ENCODE measurements at places on chromosomes 6 and 20. TPM values are rescaled to one million over a fixed set of nuclear protein-coding genes. Genes with fewer than 3 reads are reported as not detected.

The FIG4 gene
- total RNA-seq: 14.9 TPM

The ESR1 gene
- 0.82 TPM for total RNA-seq

The KCNK5 gene
- total RNA-seq: 69.8 TPM

The BNIP5 gene
- total RNA-seq: 8.1 TPM

The LCA5 gene
- 1.1 TPM for total RNA-seq

The PNLDC1 gene
- total RNA-seq: not detected

The PTCRA gene
- total RNA-seq: not detected

The PRR18 gene
- total RNA-seq: 0.13 TPM

The OPN5 gene
- total RNA-seq: not detected

The HLA-DQB2 gene
- total RNA-seq: not detected

The RBM38 gene
- 29.5 TPM for total RNA-seq

The CALHM5 gene
- total RNA-seq: 0.72 TPM

The GPR63 gene
- total RNA-seq: 1.3 TPM

The KCNQ5 gene
- total RNA-seq: 0.17 TPM

The OR2H1 gene
- total RNA-seq: not detected

The GABRR2 gene
- 0.72 TPM for total RNA-seq

The SLC17A3 gene
- total RNA-seq: not detected

The CEP162 gene
- total RNA-seq: 13.0 TPM

The FGD2 gene
- 18.3 TPM for total RNA-seq

The IL17A gene
- total RNA-seq: not detected

The UBD gene
- 4.2 TPM for total RNA-seq

The BPIFA1 gene
- total RNA-seq: not detected

The POU5F1 gene
- total RNA-seq: 5.8 TPM

The VPS16 gene
- 52.0 TPM for total RNA-seq

The SOX12 gene
- 3.9 TPM for total RNA-seq

The HLA-DOB gene
- not detected for total RNA-seq

The KCNK16 gene
- not detected for total RNA-seq

The EEF1A2 gene
- total RNA-seq: 2.7 TPM

The TP53INP2 gene
- total RNA-seq: 65.9 TPM

The ZSCAN23 gene
- 3.0 TPM for total RNA-seq

The MYB gene
- total RNA-seq: 82.8 TPM

The SRSF12 gene
- total RNA-seq: 0.51 TPM

The ZNF311 gene
- 2.6 TPM for total RNA-seq

The PPIL6 gene
- total RNA-seq: 5.5 TPM

The ZC3H12D gene
- total RNA-seq: 8.9 TPM

The TRIM15 gene
- 37.2 TPM for total RNA-seq

The RPP40 gene
- total RNA-seq: 3.4 TPM

The SLC17A9 gene
- total RNA-seq: 4.8 TPM

The CEP250 gene
- 18.1 TPM for total RNA-seq

The CD40 gene
- 6.0 TPM for total RNA-seq

The LAMA4 gene
- 15.9 TPM for total RNA-seq

The PSORS1C1 gene
- 4.6 TPM for total RNA-seq

The RAET1E gene
- not detected for total RNA-seq

The AGPAT1 gene
- total RNA-seq: 60.1 TPM

The OTOR gene
- total RNA-seq: not detected

The RAET1G gene
- 0.41 TPM for total RNA-seq

The FAM209A gene
- 0.32 TPM for total RNA-seq

The HTR1B gene
- 0.13 TPM for total RNA-seq

All from mucosa of descending colon (tissue), 3 donors.